Aorta (tissue), 5 donors: ENCODE measurements at places on chromosomes 7 and 10. TPM values are rescaled to one million over a fixed set of nuclear protein-coding genes. Genes with fewer than 3 reads are reported as not detected.

GRCh38 chr7:127904670-127904985 lies 126.6 kb downstream of the LRRC4 start:
- no peaks in the 10 kb centered on the region for H3K36me3 ChIP-seq
- no peaks in the 10 kb centered on the region for H3K4me1 ChIP-seq
- H3K4me3 ChIP-seq = no peak overlapping the region
- no peak for DNase-seq
- H3K27me3 ChIP-seq = no peaks in the 10 kb centered on the region
- no peak overlapping the region for H3K27ac ChIP-seq

- peak; percentile 69 for DNase-seq
- H3K4me3 ChIP-seq = peak overlapping the region; percentile 61
- no peaks in the 10 kb centered on the region for H3K36me3 ChIP-seq
- no peak overlapping the region for H3K27ac ChIP-seq
- H3K27me3 ChIP-seq = no peaks in the 10 kb centered on the region
- H3K4me1 ChIP-seq = no peaks in the 10 kb centered on the region
Measured at GRCh38 chr7:132575419-132575981, 770 bp downstream of the PLXNA4 start.

The CLDN3 gene
- 1.3 TPM for polyA plus RNA-seq

DNA sequence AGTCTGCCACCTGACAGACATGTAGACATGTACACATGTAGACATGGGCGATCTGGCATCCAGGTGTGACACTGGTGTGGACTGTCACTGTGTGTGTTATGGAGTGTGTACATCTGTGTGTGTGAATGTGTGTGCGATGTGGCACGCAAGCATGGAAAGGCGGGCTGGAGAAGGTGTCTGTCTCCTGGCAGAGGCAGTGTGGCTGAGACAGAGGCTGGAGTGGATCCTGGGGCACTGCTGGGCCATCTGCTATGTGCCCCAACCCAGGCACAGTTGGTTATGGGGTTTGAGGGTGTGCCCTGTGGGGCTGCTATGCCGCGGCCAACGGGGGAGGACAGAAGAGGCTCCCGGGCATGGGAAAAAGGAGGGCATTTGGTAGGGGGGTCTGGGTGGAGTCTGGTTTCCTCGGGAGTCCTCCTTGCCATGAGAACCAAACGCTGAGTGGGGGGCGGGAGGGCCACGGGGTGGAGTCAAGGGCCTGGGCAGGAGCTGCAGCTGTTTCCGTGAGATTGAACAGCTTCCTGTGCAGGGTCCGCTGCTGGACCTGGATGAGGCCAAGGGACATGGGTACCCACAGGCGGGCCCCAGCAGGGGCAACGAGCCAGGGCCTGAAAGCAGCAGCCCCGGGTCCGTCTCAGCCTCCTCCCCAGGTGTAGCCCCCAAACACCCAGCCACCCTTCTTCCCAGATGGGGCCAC lies 1.3 kb downstream of the ELN start:
- DNase-seq = peak; percentile 77
- H3K36me3 ChIP-seq = no peaks in the 10 kb centered on the region
- H3K27me3 ChIP-seq = no peaks in the 10 kb centered on the region
- peaks cover 8% of the 10 kb centered on the region for H3K4me1 ChIP-seq
- peak overlapping the region; percentile 78 for H3K4me3 ChIP-seq
- H3K27ac ChIP-seq = peak overlapping the region; percentile 24

The PPP2R2D gene
- polyA plus RNA-seq = 14.0 TPM

GRCh38 chr7:90817846-90818245 lies 221.7 kb downstream of the CDK14 start:
- no peak overlapping the region for H3K4me3 ChIP-seq
- no peaks in the 10 kb centered on the region for H3K36me3 ChIP-seq
- H3K27ac ChIP-seq = no peak overlapping the region
- no peaks in the 10 kb centered on the region for H3K27me3 ChIP-seq

DNA sequence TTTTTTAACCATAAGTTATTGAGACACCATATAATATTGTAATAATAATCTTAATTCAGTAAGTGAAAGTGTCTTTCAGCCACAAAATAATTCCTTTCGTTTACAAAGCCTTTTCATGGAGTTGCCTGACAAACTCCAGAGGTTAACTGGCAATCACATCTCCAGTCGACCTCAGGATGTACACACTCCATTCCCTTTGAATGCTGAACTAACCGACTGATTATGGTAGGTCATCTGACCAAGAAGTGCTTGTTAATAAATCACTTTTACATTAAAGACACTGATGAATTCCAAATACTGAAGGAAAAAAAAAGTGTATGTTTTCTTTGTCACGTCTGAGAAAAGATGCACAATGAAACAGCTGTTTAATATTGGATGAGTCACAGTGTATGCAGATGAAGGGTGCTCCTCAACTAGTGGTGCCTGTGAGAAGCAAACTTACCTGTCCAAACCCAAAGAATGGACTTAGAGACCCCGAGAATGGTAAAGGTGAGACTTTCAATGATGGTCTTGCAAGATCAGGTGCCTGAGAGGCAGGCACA lies 348.1 kb upstream of the VWC2 start:
- no peaks in the 10 kb centered on the region for H3K36me3 ChIP-seq
- DNase-seq = no peak
- no peaks in the 10 kb centered on the region for H3K27me3 ChIP-seq
- no peak overlapping the region for H3K4me3 ChIP-seq
- no peak overlapping the region for H3K27ac ChIP-seq

The CDNF gene
- not detected for polyA plus RNA-seq

- peaks cover 3% of the 10 kb centered on the region for H3K4me1 ChIP-seq
- peaks cover 2% of the 10 kb centered on the region for H3K27me3 ChIP-seq
- H3K36me3 ChIP-seq = no peaks in the 10 kb centered on the region
- no peak overlapping the region for H3K27ac ChIP-seq
- no peak overlapping the region for H3K4me3 ChIP-seq
- no peak for DNase-seq
Measured at GRCh38 chr7:104241538-104242209, 33.9 kb upstream of the ORC5 start.

GRCh38 chr7:117478836-117479224 lies 995 bp upstream of the CFTR start:
- H3K4me1 ChIP-seq = no peaks in the 10 kb centered on the region
- H3K4me3 ChIP-seq = no peak overlapping the region
- H3K27me3 ChIP-seq = no peaks in the 10 kb centered on the region

The GOLGA7B gene
- 0.41 TPM for polyA plus RNA-seq

The TYW1B gene
- polyA plus RNA-seq = 1.0 TPM

- no peak overlapping the region for H3K27ac ChIP-seq
- no peak for DNase-seq
- H3K27me3 ChIP-seq = no peaks in the 10 kb centered on the region
Measured at GRCh38 chr10:123417414-123417813, 248.7 kb upstream of the GPR26 start.
